SK-N-MC (cell line): ENCODE measurements at places on chromosomes 3 and 15.

- no peak for DNase-seq
Observed at GRCh38 chr3:132433121-132433520, 15.8 kb downstream of the DNAJC13 start.

DNA sequence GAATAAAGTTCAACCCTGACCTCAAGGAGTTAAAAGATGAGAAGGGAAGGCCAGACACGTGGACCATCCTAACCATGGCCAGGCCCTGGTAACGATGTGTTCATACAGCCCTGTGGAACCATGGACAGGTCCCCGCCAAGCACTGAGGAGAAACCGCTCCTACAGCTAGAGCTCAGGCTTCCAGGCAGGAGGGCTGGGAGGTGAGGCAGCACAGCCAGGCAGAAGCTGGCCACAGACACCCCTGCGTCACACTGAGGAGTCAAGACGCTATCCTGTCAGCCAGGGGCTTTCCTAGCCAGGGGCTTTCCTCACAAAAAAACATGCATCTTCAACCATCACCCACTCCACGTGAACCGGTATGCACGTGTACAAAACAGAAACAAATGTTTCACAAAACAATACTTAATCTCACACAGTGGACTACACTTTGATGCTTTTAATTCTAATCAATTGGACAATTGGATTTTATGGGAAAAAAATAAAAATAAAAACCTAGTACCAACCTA lies 73.2 kb downstream of the TBC1D2B start:
- DNase-seq = no peak

DNA sequence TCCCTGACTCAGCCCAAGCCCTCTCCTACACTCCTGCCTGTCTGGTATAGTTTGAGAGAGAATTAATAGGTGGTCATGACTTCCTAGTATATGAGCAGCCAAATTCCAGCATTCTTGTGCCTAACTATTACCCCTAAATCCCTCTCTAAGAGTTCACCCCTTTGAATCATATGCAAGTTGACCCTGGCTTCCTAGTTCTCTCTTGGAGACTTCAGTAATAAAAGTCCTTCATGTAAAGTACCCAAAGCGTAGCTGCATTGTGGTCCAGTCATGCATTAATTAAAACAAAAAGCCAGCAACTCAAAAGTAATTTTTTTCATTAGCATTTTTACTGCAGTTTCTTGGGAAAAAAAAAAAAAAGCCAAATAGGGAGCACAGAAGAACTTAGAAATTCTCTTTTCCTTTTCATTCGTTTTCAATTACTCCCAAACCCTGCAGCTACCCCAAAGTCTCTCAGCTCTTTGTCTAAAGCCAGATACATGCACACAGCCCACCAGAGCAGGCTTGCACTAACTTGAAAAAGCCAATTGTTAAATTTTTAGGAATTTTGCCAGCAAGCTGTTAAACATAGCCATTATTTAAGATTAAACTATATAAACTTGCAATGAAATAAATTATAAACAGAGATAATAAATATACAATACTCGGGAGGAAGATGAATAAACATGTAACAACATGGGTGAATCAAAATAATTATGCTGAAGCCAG lies 50.1 kb upstream of the STT3B start:
- DNase-seq = no peak

DNA sequence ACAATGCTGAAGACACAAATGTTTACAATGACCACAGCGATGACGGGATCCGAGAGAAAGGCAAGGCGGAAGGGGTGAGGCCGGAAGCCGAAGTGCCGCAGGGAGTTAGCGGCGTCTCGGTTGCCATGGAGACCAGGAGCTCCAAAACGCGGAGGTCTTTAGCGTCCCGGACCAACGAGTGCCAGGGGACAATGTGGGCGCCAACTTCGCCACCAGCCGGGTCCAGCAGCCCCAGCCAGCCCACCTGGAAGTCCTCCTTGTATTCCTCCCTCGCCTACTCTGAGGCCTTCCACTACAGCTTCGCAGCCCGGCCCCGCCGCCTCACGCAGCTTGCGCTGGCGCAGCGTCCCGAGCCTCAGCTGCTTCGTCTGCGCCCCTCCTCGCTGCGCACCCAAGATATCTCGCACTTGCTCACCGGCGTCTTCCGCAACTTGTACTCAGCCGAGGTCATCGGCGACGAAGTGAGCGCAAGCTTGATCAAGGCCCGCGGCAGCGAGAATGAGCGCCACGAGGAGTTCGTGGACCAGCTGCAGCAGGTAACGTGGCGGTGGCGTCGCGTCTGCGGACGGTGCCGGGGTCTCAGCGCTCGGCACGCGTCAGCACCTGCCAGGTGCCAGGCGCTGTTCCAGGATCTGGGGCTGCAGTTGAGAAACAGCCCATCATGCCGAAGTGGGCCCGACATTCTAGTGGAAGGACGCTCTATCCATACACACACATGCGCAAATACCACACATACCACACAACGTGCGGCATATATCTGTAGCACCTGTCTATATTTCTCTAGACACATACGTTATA lies at the start of gene DLEC1:
DLEC1 (plus strand) TSS at position 108 of the 798 bp plus-strand sequence; CDS start at position 126, 18 bp downstream.
- DNase-seq = no peak

GRCh38 chr3:56855856-56856512 lies 54.2 kb upstream of the ARHGEF3 start:
- DNase-seq = no peak
